ENCODE measurements at places on chromosomes 3 and 15. TPM values are rescaled to one million over a fixed set of nuclear protein-coding genes. Genes with fewer than 3 reads are reported as not detected.
A peak's percentile ranks its signal among the peaks of the same experiment; 100 is the strongest.

Gene THUMPD3
- total RNA-seq: 43.6 TPM

Gene KCTD6
- total RNA-seq: 9.4 TPM

Gene SCN5A
- total RNA-seq: not detected

Gene IL17RC
- total RNA-seq: 0.80 TPM

DNA sequence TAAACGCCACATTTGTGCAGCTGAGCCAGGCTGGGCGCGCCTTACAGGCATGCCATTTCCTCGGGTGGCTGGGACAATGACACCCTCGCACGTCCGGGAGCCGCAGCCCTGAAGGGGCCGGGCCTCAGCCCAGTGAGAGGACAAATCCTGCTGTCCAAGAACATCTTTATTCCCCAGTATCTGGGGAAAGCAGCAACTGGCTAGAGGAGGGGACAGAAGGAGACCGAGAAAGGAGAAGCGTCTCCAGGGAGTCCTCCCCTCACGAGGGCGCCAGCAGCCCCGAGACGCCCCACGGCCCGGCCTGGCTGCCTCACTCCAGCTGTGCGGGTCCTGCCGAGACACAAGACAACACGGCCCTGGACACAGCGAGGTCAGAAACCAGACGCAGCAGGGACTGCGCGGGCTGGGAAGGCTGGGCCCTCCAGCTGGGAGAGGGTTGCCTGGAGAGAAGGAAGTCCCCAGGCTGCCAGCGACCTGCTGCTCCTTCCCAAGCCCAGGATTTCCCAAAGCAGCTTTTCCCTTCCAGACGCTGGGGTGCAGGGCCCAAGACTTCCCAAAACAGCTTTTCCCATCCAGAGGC lies 130.2 kb downstream of the CHSY1 start:
- DNase-seq: peak; percentile 30

GRCh38 chr3:186719945-186720739 lies 3.0 kb downstream of the KNG1 start:
- no peak for DNase-seq

- no peak for DNase-seq
These were observed 29.1 kb downstream of the CRYGS start for GRCh38 chr3:186515125-186515524.

DNA sequence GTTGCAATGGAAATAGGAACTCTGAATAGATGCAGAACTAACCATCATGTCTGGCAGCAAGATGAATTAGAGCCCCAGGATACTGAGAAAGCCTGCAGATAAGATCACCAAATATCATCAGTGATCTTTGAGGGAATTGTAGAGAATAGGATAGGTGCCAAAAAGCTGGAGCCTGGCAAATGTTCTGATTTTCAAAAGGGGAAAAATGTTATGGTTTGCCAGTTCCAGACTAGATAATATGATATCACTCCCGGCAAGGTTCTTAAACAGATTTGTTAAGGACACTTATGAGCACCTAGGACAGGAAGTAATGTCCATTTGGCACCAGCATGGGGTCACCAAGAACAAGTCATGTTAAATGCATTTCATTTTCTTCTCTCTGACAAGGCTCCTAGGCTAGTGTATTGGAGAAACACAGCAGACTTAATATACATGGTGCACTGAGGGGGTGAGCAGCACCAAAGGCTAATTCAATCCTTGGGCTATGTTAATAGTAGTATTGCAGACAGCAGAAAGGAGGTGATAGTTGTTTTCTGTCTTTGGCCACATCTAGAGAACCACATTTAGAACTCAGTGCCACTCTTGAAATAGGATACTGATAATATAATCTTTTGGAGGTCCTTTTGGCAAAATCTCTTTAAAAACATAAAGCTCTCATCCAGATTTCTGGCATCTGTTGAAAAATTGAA lies 4.8 kb downstream of the SRGAP3 start:
- no peak for DNase-seq

GRCh38 chr15:77224352-77224751 lies 153.4 kb upstream of the TSPAN3 start:
- DNase-seq: no peak

GRCh38 chr15:36742696-36743095 lies 163.3 kb downstream of the CDIN1 start:
- DNase-seq: no peak

DNA sequence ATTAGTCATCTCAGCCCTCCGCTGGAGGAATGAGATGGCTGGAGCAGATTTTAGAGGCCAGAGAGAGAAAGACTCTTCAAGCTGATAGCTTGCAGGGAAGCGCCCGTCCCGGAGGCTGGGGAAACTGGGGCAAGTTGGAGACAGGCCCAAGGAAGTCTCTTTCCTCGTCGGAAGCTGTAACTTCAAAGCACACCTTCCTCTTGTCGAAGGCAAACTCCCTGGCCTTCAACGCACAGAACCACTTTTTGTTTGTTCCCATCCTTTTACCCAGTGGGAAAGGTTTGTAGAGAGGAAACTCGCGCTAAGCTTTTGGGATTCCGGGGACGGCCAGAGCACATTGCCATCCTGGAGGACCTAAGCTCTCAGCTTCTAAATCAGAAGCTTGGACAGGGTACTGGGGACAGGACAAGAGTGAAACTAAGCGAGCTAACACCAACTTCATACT lies 900 bp upstream of the EOMES start:
- no peak for DNase-seq

DNA sequence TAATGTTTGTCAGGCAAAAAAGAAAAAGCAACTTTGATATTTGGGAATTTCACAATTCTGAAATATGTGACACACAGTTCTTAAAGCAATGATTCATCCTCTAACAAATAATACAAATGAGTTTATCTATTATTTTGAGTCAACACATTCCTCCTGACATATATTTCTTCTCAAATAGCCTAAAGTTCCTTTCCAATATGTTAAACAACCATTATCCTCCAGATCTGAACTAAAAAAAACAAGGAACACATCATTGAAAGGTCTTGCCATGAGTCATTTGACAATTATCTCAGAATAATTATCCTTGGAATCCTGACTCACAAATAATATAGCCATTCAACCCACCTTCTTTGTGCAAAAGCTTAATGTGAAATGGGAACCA lies 208.7 kb upstream of the CDIN1 start:
- DNase-seq: no peak
